Muscle of leg (tissue), 16 donors: ENCODE measurements at places on chromosomes 2 and 18.
A peak's percentile ranks its signal among the peaks of the same experiment; 100 is the strongest.

GRCh38 chr18:76668546-76668945, 153.8 kb upstream of the ZNF236 start:
- DNase-seq: no peak

GRCh38 chr2:173599821-173600359, 245.2 kb downstream of the CDCA7 start:
- DNase-seq: no peak

DNA sequence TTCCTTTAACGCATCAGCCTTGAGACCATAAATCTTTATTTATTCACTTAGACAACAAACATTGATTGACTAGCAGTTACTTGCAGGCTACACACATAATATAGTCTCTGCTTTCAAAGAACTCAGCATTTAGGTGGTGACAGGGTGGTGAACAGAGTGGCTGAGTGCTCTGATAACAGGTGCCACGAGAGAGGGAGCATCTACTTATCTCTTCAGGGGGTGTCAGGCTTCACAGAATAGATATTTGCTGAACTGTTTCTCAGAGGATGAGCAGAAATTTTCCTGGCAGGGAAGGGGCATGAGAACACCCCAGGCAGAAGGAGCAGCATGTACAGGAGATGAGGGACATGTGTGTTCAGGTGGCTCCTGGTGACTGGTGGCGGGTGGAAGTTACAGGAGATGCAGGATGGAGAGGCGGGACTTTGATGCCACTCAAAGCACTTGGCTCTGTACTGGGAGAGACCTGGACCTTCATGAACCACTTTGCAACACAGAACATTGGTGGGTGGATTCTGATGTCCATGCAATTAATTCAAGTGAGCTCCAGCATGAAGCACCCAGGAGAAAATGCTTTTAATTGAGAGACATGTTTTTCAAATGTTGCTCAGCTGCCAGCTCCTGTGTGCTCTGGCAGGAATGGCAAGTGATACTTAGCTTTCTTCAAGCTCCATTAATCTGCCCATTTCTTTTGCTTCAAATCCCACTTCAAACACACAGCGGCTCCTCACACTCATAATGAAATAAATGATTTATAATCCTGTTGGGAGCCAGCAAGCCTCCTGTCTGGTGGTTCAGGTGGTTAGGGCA, 248.9 kb downstream of the MYCN start:
- DNase-seq: no peak

DNA sequence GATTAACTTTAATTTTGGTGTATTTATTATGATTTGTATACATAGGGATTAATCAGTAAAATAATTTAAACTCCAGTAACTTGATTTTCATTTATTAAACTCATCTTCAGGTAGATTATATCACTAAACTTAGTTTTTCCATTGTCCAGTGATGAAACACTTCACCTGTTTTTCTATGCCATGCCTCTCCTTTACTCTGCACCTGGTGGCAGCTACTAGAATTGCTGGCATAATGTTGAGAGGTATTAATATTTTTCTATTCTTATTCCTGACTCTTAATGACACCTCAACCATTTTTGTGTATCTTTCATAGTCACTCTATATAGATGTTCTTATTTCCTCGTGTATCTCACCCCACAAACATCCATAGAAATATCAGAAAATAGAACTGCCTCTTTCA, 940.3 kb upstream of the CRIM1 start:
- DNase-seq: no peak

- no peak for DNase-seq
Observed at GRCh38 chr2:55891671-55892094, 31.9 kb downstream of the EFEMP1 start.

GRCh38 chr2:121469356-121469755, 61.3 kb upstream of the RNU4ATAC start:
- DNase-seq: no peak

- peak; percentile 66 for DNase-seq
Observed at GRCh38 chr18:38042211-38042890, 476.8 kb upstream of the CELF4 start.

DNA sequence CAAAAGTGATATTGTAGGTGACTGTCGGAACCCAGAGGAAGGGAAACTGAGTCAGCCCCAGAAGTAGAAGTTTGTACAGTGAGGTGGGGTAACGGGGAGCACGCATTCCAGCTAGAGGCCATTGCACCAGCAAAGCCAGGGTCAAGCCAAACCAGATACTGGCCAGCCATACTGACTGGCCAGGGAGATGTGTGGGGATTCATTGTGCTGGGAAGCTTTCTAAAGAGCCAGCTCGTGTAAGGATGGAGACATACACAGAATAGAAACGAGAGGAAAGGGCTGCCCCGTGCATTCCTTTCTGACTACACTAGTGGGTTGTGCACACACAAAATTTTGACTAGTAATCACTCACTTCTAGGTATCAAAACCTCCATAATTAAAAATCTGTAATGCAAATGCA, 175.3 kb upstream of the PID1 start:
- no peak for DNase-seq

- no peak for DNase-seq
Observed at GRCh38 chr2:140650825-140651224, 1480.0 kb downstream of the LRP1B start.

DNA sequence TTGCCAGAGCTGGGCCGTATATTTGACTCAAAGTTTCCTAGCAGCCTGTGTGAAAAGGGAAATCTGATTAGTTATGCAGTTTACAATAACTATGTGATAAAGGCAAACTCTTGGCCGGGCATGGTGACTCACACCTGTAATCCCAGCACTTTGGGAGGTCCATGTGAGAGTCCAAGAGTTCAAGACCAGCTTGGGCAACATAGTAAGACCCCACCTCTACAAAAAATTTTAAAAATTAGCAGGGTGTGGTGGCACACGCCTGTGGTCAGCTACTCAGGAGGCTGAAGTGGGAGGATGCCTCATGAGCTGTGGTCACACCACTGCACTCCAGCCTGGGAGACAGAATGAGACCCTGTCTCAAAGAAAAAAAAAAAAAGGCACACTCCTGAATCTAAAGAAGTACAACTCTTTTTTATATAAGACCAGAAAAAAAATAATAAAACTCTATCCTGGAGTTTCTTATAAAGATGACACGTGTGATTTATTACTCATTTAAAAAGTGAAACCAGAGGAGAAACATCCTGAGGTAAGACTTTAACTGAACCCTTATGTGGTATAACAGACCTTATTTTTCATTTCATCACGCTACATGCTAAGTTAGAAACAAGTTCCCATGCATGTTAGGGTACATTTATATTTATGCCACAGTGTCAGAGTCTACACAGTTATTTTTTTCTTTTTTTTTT, 32.6 kb upstream of the KCMF1 start:
- no peak for DNase-seq

DNA sequence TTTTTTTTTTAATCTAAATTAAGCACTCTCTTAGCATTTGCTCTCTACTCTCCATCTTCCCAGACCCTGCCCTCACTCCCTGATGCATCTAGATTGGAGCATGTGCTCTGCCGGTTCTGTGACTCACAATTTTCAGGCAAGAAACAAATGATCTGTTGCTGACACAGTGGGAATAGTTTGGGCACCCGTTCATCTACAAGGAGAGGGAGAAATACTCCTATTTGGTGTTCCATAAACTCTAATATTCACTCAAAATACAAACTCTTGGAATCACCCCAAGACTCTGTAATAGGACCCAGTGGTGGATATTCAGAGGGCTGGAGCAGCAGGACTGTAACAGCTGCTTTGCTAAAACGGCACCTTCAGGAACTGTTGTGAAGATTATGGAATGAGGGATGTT, 37.1 kb upstream of the LINC00305 start:
- peak; percentile 85 for DNase-seq

DNA sequence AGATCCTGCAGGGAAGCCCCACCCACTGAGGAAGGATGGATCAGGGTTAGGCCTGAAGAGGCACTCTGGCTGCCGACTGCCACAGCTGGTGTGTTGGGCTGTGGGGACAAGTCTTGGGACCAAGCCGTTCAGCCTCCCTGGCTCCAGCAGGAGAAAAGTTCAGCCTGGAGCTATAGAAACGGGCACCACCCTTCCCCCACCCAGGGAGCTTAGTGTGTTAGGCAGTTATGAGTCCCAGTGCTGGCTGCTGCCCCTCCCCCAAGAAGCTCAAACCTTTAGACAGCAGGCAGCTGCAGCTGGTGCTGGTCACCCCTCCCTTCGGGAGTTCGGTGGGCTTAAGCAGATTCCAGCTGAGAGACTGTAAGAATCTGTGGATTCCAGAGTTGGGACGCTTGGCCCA, 447.1 kb upstream of the HS6ST1 start:
- DNase-seq: peak; percentile 44

- DNase-seq: no peak
Observed at GRCh38 chr2:200288670-200289429, 17.6 kb upstream of the SPATS2L start.

GRCh38 chr2:1486670-1487069, 73.4 kb downstream of the TPO start:
- DNase-seq: no peak

DNA sequence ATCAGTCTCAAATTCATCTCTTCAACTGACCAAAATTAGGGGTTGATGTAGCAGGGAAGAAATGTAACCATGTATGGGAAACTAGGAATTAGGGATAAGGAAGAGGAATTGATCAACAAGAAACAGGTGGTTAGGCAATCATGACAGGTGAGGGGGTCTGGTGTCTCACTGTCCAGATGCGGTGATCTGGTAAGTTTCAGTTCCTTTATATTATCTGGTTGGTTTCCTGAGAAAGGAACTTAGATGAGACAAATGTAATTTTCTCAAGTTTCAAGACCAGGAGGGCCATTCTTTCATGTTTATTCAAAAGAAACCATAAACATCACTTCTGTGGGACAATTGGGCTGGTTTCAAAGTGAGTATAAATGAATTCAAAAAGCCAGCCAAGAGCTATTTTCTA, 306.2 kb upstream of the KCNJ3 start:
- DNase-seq: no peak

- DNase-seq: no peak
Observed at GRCh38 chr18:25140962-25141308, 211.0 kb downstream of the ZNF521 start.

- DNase-seq: peak; percentile 83
Observed at GRCh38 chr2:29042561-29043075, 31.7 kb downstream of the PCARE start.

GRCh38 chr2:28546242-28546641, 50.4 kb downstream of the PLB1 start:
- DNase-seq: no peak

DNA sequence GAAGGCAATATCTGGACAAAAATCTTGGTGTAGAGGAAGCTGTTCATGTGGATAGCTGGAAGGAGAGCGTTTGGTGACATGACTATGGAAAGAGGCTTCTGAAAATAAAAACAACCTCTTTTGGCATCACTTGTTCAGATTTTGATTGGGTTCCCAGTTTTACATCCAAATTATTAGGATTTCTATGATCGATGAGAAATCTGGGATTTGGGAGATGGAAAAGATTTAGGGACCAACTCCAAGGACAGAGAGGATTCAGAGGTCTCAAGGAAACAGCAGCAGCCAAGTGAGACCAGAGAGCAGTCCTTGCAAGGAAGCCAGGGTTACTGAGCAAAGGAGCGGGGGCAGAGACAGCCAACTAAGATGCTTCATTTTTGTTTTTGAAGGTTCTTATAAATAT, 441.7 kb downstream of the TRIB2 start:
- DNase-seq: peak; percentile 52

DNA sequence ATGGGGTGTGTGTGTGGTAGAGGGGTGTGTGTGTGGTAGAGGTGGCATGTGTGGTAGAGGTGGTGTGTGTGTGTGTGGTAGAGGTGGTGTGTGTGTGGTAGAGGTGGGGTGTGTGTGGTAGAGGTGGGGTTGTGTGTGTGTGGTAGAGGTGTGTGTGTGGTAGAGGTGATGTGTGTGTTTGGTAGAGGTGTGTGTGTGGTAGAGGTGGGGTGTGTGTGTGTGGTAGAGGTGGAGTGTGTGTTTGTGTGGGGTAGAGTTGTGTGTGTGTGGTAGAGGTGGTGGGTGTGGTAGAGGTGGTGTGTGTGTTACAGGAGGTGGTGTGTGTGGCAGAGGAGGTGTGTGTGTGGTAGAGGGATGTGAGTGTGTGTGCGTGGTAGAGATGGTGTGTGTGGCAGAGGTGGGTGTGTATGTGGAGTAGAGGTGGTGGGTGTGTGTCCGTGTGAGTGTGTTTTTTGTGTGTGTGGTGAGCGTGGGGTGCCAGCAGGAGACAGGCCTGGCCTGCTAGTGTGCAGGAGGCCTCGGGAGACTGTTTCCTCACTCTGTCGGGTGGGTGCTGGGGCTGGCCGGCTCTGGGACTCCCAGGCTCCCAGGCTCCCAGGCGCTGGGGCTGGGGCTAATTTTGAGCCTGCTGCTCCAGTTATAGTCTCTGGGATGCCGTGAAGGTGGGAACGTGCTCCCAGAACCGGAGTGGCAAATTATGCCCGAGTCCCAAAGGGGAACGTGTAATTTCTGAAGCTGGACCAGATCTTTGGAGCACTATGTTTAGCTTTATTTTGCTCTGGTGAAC, 165.2 kb downstream of the DYSF start:
- DNase-seq: no peak

DNA sequence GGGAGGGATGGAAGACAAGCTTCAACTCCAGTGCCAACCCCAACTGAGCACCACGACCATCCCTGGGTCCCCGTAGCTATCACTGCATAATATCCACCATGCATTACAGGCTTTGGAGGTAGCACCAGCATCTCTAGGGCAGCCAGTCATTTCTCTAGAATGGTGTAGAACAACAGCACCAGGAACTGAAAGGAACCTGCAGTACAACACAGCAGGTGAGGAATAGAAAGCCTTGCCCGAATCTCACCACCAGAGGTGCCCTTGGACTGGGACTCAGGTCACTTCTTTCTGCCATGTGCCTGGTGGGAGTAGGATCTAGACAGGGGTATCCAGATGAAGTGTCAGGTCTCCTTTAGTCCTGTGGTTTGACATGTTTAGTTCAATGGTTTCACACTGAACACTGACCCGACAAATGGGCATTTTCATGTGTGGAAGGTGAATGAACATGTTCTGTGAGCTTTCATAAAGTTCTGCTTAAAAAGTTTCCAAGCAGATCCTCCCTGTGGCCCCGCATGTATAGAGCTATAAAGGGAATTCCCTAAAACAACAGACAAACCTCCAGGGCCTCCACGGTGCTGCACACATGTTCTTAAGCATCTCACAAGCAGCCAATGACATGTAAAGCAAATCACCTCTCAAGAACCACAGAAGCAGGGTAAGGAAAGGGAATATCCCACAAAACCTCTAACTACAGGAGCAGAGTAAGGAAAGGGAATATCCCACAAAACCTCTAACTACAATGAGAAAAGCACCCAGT, 208.3 kb downstream of the AFF3 start:
- DNase-seq: no peak
